ENCODE measurements at places on chromosomes 6 and 20.
A peak's percentile ranks its signal among the peaks of the same experiment; 100 is the strongest.

DNA sequence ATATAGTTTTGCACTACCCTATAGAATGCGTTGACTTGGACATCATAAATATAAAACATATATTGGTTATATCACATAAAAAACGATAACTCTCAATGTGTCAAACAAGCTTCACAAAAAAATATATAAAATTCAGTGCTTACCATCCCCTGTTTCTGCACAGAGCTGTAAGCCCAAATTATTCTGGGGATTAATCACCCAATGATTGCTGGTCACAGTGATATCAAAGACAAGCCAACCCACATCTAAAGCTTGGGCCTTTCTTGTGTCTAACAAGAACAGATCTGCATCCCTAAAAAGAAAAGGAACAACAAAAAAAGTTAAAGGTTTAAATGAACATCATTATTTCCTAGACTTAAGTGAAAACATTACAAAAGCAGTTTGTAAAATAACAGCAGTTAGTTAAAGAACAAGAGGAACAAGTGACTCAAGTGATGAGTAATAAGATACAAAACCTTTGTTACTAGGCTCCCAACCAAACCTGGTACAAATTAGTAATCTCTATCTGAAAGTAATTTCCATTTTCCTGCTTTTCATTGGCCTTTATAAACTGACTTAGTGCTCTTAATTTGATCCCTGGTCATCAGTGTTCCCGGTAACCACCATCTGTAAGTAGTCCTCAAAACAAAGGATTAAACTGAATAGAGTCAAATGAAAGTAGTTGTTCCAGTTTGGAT, 81.1 kb downstream of the BMP5 start:
- DNase-seq = no peak

DNA sequence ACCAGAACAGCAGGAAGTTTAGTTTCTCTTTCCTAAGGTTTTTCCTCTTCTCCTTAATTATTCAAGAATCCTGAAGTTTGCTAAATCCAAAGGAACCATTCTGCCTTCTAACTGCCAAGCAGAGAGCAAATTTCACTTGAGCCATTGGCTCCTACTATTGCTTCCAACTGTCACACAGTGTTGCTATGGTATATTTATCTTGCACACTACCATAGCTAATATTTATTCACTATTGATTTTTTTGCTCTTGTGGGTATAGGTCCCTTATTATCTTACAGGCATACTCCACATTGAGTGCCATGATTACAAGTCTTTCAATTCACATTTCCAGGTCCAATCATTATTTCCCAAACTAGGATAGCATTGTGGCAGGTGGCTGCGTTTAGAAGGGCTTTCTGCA, 266.7 kb upstream of the FLRT3 start:
- no peak for DNase-seq

DNA sequence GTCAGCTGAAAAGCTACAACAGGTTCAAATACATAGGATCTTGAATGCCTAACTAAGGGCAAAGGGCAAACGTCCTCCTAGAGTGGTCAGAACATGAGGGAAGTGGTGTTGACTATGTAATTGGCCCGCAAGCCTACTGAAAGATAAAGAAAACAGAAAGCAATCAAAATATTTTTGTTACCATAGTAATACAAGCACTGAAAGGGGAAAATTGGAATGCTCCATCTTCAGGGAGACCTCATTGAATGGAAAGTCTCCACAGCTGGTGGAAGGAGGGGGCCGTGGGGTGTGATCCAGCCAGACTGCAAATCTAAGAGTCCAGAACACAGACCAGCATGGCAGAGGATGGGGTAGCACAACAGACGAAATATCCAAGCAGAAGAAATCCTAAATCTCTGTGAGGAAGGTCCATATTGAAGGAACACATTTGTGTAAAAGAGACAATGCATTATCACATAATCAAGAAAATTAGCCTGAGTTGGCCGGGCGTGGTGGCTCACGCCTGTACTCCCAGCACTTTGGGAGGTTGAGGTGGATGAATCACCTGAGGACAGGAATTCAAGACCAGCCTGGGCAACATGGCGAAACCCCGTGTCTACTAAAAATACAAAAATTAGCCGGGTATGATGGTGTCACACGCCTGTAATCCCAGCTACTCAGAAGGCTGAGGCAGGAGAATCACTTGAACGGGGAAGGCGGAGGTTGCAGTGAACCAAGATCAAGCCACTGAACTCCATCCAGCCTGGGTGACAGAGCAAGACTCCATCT, 39.5 kb downstream of the MTFR2 start:
- no peak for DNase-seq

DNA sequence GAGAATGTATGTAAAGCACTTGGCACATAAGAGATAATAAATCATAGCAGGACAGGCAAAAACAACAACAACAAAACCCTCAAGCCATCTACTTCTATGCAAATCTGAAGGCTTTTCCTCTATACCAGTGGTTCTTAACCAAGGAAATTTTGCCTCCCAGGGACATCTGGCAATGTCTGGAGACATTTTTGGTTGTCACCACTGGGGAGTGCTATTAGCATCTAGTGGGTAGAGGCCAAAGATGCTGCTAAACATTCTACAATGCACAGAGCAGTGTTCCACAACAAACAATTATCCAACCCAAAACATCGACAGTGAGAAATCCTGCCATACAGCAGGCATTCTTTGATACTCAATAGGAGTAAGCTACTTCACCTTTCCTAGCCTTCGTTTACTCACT, 28.2 kb downstream of the NDRG3 start:
- peak; percentile 21 for DNase-seq

- no peak for DNase-seq
These were observed 189.4 kb upstream of the ECI2 start for GRCh38 chr6:4324746-4325145.

GRCh38 chr6:159092631-159093030, 47.8 kb upstream of the TAGAP start:
- DNase-seq = no peak

DNA sequence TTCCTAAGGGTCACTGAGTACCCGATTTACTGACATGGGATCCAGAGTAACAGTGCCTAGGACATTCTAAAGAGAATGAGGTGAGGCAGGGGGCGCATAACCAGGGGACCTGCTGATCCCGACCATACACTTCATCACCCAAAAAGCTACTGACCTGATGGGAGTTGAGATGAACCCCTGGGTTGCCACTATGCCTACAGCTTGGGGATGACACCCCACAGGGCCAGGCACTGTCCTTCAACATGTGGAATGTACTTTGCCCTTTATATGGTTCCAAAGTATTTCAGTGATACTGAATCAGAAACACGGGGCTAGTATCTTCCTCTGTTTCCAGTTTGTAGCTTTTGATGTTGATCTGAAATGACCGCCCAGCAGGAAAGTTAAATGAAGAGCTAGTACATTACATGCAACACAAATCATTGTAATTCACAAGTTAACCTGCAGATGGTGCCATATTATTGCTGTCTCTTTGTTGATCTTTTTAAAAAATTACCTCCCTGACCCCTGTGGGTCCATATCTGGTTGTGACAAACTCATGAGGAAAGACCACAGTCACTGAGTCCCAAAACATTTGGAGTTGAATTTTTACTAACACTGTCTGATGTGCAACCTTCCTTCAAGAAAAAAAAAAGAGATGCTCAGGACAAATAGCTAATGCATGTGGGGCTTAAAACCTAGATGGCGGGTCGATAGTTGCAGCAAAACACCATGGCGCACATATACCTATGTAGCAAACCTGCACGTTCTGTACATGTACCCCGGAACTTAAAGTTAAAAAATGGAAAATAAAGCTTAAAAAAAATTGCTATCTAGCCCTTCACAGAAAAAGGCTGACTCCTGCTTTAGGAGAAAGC, 42.7 kb upstream of the GCNT2 start:
- peak; percentile 47 for DNase-seq

- peak; percentile 22 for DNase-seq
These were observed 4.3 kb downstream of the PSMG4 start for GRCh38 chr6:3263096-3263495.

DNA sequence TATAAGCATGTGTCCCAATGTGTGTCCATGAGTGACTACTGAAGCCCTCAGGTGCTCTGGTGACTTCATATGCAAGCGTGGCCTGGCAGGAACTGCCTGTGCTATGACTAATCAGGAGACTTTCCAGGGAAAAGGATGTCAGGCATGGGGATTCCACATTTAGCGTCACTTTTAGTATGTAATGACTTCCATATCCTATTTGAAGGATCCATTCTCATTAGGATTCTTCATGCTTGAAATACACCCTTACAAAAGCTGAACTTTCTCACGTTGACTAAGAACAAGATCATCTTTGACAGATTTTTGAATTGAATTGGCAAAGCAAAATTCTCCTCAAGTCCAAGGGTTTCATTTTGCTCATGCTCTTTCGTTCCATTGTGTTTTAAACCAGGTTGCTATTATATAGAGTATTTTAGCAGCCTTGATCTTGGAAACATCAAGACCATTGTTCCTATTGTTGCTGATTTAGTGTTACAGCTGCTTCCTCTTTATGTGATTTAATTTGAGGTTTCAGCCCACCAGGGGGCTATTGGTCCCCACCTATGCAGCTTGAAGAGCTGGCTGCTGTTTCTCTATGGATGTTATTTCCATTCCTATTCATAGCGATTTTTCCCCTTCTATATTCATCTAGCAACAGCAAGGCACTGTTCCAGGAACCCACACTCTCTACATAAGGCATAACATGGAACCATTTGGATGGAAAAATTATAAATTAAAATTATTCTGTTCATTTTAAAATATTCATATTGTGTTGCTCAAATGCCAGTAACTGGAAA, 418.6 kb downstream of the CDKAL1 start:
- DNase-seq = peak; percentile 12

DNA sequence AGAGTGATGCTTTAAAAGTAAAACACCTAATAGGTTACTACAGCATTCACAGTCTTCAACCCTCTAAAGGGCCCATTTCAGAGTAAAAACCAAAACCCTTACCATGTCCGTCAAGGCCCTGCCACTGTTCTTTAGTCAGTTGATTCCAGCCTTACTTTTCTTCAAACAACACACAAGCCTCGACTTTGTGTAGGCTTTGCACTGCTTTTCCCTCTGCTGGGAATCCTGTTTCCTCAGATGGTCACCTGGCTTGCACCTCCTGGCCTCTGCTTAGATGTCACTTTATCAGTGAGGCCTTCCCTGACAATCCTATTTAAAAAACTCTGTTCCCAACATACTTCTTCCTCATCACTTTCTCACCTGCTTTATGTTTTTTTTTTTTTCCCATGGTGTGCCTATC, 77.1 kb upstream of the FLRT3 start:
- no peak for DNase-seq

DNA sequence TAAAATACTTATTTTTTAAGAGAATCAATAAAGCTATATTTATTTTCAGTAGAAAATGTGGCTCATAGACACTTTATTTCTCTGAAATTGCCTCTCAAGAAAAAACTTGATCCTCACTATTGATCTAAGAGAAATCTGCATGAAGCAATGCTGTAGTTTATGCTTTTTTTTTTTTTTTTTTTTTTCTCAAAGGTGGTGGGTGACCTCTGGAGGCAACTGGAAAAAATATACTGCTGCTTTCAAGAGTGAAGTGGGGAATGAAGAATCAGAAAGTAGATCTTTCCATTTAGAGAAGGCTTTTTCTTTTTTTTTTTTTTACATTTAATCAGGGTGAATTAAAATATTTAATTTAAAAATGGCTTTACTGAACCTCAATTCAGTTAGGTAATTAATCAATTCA, 169.3 kb downstream of the SLC16A10 start:
- DNase-seq = peak; percentile 31

DNA sequence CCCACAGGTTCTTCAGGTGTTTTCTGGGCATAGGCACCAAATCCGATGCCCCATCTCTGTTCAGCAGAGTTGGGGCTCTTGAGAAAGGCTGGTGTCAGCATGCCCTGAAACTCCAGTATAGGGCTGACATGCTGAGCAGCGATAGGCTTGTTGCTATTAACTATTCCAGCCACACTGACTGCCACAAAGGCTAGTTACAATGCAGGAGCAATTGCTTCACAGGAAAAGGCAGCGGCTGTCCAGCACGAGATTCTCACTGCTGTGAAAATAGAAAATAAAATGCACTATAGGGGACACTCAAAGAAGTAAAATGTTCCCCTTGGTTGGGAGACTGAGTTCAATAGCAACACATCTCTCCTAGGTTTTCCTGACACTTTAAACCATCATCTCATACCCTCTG, 112.4 kb downstream of the BFSP1 start:
- no peak for DNase-seq

DNA sequence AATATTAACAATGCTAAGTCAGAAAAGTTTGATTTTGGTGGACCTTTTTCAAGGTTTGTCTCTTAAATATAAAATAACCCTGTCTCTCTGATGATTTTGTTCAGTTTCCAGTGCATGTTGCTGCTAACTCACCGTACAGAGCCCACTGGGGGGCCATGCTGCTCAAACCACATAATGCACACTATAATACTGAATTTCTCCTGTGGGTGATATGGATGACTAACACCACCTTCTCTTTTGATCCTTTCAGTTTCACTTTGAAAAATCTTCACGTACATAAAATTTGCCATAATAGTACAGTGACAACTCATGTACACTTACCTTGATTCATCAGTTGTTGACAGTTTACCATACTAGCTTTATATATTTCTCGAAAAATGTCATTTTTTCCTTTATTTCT, 506.6 kb upstream of the MAN1A1 start:
- DNase-seq = peak; percentile 69

GRCh38 chr6:164169355-164169754, 754.8 kb downstream of the QKI start:
- no peak for DNase-seq

- DNase-seq = peak; percentile 24
These were observed 144.4 kb upstream of the MAN1A1 start for GRCh38 chr6:119493980-119494379.

DNA sequence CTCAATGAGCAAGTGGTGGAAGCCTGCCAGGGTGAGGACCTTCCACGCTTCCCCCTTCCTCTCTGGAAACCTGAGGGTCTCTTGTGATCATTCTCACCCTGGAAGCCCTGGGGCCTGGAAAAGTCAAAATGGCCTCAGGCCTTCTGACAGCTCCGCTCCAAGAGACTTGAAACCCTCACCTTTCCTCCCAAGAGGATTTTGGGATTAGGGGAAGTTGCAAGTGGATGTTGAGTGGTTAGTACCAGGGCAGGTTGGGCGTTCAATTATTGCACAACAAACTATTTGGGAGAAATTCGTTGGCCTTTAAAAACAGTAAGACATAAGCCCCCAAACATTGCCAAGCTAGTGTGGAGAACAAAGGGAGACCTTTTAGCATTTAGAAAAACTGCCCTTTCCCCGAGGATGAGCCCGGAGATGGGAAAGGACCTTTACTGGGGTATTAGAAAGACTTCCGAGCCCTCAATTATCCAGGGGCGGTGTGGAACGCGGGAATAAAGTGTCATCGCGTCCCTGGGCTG, 4.7 kb downstream of the NKX2-2 start:
- DNase-seq = no peak

DNA sequence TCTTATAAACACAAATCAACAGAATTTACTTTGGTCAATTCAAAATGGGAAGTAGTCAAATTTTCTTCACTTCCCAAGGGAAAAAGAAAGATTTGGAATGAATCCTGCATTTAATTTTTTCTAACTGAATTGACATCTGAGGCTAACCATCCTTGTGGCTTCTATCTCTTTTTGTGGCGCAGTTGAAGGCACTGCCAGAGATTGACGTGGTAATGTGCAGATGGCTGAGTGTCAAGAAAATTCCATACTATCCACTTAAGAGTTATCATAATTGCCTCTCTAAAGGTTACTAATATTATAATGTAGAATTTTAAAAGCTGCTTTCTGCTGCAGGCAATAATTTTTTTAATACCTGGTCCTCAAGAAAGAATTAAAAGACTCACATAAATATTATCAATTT, 162.3 kb downstream of the KLHL32 start:
- no peak for DNase-seq

- no peak for DNase-seq
These were observed 89.6 kb downstream of the CDH22 start for GRCh38 chr20:46218656-46219055.
